ENCODE measurements at places on chromosomes 3 and 15.

DNA sequence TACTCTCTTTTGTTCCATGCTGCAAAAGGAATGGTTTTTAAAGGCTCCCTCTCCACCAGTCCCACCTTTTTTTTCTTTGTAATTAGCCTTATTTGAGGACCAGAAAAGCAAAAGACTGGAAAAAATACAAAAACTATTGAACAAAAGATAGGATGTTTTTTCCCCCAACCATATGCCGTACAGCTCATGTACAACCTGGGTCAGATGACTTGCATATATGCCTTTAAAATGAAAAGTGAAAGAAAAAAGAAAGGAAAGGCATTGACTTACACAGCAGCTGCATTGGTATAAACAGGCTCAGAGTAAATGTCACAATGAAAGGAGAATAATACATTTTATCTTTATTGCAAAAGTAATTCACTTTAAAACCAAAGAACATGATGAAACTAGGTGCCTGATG, 69.5 kb upstream of the CMC1 start:
- DNase-seq: no peak

GRCh38 chr15:70478251-70478990, 284.9 kb downstream of the UACA start:
- no peak for DNase-seq

- no peak for DNase-seq
Observed at GRCh38 chr15:23420806-23421575, 26.1 kb downstream of the GOLGA6L2 start.

GRCh38 chr15:74569731-74570070, 28.7 kb downstream of the ARID3B start:
- DNase-seq: no peak

DNA sequence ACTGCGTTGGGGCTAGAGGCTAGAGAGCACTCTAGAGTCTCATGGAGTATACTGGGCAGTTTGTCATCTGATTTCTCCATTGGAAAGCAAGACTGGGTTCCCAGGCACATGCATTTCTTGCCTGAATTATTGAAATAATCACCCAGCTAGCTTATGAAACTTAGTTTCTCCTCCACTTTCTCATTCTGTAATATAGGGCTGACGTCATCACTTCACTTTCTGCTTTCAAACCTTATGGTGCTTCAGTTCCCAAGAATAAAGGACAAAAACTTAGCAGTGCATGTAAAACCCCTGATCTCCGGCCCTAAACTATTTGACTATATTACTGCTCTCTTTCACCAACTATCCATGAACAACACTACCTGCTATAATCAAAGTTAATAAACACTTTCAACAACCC, 147.9 kb downstream of the IGSF11 start:
- DNase-seq: no peak

- DNase-seq: no peak
Observed at GRCh38 chr3:8668216-8668615, 23.6 kb upstream of the SSUH2 start.

DNA sequence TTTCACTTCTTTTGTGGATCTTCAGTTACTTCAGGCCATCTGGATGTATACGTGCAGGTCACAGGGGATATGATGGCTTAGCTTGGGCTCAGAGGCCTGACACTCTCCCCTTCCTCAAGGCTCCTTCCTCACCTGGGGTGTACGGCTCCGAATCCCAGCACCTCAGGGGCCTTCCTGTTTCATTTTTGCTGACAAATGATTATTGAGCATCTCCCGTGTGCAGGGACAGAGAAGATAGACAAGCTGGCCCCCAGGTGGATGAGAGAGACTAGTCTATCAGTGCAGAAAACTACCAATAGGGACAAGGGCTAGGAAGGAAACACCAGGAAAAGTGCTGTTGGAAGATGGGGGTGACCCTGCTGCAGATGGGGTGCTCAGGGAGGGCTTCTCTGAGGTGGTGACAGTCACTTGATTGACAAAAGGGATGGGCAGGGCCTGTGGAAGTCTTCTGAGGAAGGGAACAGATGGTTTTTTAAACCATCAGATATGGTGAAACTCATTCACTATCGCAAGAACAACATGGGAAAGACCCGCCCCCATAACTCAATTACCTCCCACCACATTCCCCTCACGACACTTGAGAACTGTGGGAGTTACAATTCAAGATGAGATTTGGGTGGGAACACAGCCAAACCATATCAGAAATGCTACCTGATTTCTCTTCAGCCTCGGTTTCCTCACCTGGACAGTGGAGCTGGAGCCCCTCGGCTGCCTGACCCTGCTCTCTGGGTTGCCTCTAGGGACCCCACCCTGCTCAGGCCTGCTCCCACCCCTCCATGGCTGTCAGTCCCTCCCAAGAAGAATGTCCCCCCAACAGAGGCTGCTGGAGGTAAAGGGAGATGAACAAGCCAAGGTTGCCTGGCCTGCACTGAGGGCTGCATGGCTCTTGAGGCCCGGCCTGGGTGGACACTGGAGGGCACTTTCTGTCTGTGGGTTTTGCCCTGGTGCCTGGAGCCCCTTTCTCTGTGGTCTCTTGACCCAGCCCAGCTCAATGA, 37.2 kb upstream of the ACAD9 start:
- no peak for DNase-seq

DNA sequence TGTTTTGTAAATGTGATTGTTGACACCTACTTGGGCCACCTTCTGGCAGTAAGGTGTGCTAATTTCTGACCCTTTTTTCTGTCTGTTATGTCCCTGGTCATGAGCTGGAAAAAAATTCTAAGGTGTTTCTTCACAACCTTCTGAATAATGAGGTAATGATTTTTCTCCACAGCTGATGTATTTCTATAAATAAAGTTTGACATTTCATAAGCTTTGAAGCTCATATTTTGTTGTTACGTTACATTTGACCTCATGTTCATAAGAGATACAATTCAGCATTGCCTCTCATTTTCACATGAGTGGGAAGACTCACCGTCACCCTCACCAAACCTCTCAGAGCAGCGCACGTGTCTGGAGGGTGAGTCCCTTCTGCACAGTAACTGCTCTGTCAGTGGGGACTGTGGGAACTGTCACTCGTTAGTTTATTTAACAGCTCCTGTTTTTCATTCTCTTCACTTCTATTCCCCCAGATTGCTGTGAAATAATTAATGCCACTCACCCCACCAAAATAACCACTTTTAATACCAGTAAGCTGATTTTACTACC, 140.9 kb downstream of the PLCL2 start:
- no peak for DNase-seq

DNA sequence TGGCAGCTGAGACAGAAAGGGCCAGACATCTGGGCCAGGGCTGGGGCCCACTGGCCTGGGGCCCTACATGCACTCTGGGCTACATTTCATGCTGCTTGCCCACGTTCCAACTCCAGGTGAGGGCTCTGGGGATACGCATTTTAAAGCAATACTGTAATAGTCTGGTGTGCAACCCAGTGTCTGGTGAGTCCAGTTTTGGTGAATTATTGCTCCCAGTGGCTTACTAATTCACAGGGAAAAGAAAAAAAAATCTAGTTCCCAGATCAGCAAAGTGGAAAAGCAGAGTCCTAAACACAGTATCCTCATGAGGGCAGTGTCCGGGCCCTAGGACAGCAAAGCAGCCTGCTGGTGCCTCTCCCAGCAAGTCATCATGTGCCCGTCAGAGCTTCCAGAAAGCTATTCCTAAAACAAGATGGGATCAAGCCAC, 82.4 kb downstream of the CCNL1 start:
- DNase-seq: no peak

DNA sequence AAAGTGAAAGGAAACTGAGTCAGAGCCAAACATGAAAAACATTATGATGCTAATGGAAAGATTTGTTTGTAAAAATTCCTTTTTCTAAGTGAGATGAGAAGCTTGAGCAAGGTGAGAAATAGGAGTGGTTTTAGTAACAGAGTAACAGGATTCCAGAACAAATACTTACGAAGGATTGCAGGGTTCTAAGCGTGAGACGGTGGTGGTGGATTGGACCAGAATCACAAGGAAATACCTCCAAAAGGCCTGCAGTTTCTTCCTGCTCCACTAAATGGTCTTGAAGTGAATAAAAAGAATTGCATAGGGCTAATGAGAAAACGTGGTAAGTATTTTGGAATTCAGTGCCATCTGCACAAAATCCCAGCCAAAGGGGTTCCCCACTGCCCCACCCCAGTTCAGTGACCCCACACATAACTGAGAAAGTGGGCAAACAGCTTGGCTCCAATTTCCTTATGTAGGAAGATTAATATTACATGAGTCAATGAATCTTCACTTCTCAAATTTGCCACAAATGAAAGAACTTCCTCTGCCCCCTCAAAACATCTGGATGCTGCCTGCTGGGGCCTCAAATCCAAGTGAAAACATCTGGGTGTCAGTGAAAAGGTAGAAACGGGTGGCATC, 283.8 kb upstream of the NR2F2 start:
- no peak for DNase-seq

- no peak for DNase-seq
Observed at GRCh38 chr15:99752556-99752955, 19.3 kb upstream of the LYSMD4 start.

- peak; percentile 9 for DNase-seq
Observed at GRCh38 chr3:57948781-57949242, 59.4 kb upstream of the FLNB start.

GRCh38 chr3:73222126-73222525, 160.7 kb downstream of the EBLN2 start:
- no peak for DNase-seq

- DNase-seq: no peak
Observed at GRCh38 chr3:43048470-43048869, 57.4 kb downstream of the POMGNT2 start.

GRCh38 chr3:34419801-34420200, 621.4 kb downstream of the PDCD6IP start:
- DNase-seq: no peak
